ENCODE measurements at places on chromosomes 3 and 15.
A peak's percentile ranks its signal among the peaks of the same experiment; 100 is the strongest.

GRCh38 chr3:54563501-54564200 lies 364.2 kb downstream of the LRTM1 start:
- no peak for DNase-seq

GRCh38 chr3:129942296-129942695 lies 32.2 kb upstream of the TRH start:
- DNase-seq: peak; percentile 63

DNA sequence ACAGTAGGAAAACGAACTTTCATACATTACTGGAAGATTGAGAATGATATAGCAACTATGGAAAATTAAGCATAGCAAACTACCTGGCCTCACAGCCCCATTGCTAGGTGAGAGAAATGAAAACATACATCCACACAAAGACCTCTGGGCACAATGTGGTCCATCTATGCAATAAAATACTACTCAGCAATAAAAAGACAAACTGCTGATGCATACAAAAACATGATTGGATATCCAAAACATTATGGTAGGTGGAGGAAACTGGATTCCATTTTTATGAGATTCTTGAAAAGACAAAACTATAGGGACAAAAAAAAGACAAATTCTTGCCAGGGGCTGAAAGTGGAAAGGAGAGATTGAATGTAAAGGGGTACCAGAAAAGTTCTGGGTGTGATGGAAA lies 308.8 kb downstream of the OCA2 start:
- no peak for DNase-seq

GRCh38 chr3:105790534-105790933 lies 78.3 kb downstream of the CBLB start:
- DNase-seq: no peak

DNA sequence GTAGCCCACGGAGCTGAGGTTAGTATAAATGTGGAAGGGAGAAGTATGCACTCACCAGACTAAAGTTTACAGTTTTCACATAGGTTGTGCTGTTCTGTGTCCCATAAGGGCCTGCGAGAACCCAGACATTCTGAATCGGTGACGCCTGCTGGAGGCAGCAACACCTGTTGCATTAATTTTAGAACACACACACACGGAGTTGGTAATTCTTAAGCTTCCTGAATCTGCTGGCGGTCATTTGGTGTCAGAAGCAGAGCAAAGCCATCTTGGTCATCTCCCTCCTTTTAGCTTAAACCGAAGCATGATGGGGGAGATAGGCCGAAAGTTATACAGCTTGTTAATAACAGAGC lies 41.1 kb upstream of the AP3B2 start:
- no peak for DNase-seq

DNA sequence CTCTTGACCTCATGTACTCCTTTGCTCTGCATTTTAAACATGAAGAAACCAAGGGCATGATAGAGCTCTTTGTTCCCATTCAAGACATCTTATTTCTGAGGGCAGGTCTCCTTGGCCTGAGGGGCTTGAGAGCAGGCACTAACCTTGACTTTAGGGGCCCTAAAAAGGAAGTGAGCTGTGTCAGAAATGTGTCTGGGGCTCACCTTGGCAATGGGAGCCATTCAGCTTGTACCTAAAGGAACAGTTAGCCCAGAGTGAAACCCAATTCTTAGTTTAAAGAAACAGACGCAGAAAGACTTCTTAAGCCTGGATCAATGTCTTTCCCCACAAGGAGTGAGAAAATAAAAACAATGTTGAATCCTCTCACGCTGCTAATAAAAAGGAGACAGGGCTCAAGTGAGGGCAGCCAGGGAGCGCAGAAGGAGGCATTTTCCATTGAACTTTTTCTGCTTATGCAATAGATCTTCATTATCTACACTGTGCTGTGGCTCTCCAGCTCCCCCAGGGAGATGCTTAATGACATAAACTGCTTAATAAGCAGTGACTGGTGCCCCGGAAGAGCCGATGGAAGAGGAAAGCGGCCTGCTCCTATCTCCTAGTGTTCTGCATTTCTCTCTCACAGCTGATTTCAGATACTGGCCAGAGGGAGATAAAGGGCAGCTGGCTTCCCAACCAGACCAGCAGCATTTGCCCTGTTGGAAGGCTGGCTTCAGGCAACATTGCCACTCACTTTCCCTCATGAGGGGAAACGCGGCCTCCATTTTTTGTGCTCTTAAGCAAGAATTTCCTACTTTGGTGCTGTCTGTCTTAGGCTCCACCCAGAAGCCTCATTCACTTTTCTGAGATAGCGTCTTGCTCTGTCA lies 152.0 kb downstream of the OPA1 start:
- DNase-seq: no peak

DNA sequence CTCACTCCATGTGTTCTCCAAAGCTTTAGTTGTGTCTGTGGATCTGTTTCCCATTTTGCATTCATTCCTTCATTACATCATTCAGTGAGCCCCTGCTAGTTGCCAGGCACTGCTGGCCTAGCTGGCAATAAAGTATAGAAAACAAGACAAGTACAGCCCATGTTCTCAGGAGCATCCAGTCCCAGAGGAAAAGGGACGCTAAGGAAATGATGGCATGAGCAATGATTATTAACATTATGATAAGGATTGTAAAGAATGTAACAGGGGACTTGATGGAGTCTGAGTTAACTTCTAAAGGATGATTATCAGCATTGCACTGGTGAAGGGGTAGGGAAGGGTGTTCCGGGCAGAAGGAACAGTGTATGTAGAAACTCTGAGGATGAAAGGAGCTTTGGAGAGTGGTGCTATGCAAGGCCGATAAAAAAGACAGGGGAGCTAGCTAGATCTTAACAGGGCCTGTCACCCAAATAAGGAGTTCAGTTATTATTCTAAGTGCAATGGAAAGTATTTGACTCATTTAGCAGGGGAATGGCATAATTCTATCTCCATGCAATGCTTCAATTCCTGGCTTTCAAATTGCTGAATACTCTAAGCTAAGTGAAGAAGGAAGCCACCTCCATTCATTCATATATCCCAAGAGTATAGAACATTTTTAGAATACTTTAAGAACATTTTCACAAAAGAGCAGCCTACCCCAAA lies 258.2 kb upstream of the STT3B start:
- no peak for DNase-seq

GRCh38 chr15:60480888-60481287 lies 1.9 kb upstream of the ICE2 start:
- DNase-seq: no peak

DNA sequence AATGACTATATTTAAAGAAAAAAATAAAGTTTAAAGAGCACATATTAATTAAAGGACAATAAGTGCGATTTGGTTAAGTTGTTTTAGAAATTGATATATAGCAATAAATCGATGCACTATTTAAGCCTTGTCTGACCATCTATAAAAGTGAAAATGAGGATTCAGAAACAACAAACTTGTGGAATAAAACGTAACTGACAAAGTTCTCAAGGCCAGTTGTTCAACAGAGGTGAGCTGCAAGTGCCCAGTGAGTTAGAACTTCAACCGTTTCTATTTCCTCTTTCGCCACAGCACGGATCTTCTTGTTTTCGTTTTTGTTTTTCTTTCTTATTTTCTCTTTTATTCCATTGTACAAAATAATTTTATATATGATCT lies 724.9 kb upstream of the ARRDC4 start:
- DNase-seq: no peak

DNA sequence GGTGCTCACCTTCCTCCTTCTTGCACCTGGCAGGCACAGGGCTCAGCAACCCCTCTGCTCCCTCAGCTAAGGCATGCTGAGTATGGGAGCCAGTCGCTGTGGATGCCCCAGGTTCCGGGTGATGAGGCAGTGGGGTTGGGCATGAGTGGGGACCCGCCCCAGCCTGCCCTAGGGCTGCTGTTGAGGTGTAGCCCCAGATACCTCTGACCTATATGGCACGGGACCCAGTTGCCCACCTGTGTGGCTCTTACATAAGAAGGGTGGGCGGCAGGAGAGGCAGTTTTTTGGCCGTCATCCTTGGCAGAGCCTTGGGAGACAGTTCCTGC lies 21.0 kb downstream of the ACSBG1 start:
- DNase-seq: no peak

DNA sequence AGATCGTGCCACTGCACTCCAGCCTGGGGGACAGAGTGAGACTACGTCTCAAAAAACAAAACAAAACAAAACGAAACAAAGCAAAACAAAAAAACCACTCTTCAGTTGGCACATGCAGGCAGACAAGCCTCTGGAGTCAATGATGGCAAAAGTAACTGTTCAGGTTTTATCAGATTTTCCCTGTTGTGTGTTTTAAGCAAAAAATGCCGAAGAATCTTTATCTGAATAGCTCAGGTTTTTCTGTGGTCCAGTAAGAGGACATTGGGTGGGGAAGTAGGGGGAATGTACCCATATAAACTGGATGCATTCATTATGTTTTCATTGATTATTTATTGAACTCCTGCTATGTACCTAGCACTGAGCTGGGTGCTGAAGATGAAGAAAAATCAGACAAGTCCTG lies 20.8 kb upstream of the BCL2A1 start:
- DNase-seq: no peak

- no peak for DNase-seq
These were observed 189.7 kb downstream of the CDIN1 start for GRCh38 chr15:36769098-36769497.

- DNase-seq: no peak
These were observed 165.4 kb downstream of the CTNNB1 start for GRCh38 chr3:41364736-41365135.

DNA sequence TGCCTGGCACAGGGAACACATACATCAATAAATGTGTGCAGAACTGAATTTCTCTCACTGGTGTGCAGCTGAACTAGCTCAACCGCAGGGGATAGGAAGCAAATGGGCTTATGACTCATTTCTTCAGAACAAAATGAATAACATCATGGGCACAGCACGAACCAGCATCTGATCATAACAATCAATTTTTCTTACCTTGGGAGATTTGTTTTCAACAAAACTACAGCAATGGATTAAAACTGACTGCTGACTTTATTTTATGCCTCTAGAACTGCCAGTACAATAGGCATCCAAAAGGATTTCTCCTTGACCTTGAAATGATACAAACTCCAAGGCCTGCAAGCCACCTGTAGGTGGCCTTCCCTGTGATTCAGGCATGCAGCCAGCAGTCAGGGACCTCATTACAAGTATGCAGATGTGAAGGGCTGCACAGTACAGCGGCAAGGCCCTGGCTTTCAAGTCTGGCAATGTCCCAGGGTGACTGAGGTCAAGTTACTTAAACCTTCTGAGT lies 26.1 kb downstream of the TAMM41 start:
- no peak for DNase-seq

- no peak for DNase-seq
These were observed 124.5 kb upstream of the PLXNA1 start for GRCh38 chr3:126858401-126858800.

DNA sequence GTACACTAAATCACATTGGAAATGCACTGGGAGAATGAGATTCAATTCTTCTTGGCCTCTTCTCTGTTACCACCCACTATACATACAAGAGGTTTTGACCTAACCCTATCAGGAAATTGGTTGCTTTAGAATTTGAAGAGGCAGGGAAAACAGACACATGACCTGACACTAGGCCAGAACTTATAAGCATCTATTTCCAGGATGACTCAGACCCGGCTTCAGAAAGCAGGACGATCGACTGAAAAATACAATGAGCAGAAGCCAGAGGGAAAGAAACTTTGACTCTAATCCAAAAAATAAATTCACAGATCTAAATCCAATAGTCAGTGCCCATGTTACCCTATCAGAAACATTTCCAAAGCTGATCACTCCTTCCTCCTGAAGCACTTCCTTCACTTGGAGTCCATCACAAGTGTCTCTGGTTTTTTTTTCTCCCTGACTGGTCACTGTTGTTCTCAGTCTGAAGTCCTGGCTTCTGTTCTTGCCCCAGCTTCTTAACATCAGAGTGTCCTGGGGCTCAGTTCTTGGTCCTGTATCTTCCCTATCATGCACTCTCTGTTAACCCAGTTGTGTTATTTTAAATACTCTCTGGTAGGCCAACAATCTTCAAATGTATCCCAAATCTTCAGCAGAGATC lies 133.6 kb downstream of the P2RY1 start:
- peak; percentile 7 for DNase-seq

GRCh38 chr15:42404461-42405235 lies 45.3 kb downstream of the CAPN3 start:
- DNase-seq: no peak

GRCh38 chr3:184663356-184663755 lies 48.5 kb downstream of the MAGEF1 start:
- DNase-seq: no peak

GRCh38 chr3:110738531-110738930 lies 333.1 kb upstream of the NECTIN3 start:
- no peak for DNase-seq

DNA sequence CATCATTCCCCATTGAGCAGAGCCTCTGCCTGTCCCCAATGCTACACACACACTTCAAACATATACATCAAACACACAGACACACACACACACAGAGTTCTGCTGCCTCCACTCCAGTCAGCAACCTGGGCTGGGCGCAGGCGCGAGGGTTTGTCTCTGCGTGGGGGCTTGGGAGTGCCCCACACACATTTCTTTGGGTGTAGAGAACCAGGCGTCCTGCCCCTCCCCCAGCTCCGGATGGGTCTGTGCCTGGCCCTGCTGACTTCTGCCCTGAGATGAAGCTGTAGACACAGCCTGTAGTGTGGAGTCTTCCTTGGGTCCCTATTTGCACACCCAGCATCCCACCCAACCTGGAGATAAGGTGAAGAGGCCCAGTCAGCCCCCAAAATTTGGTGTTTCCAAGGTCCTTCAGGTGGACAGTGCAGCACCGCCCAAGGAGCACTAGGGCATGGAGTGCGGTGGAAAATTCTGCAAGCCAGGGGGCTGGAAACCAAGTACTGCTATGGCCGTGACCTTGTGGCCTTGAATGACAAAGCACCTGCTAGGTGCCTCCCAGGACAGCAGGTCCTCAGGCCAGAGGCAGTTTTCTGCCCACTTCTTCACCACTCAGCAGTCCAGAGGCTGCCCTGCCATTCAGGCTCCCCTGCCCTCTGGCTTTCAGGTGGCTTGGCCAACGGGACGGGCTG lies 26.8 kb downstream of the FBXW12 start:
- no peak for DNase-seq

- no peak for DNase-seq
These were observed 59.8 kb upstream of the ZPLD1 start for GRCh38 chr3:102374863-102375634.

DNA sequence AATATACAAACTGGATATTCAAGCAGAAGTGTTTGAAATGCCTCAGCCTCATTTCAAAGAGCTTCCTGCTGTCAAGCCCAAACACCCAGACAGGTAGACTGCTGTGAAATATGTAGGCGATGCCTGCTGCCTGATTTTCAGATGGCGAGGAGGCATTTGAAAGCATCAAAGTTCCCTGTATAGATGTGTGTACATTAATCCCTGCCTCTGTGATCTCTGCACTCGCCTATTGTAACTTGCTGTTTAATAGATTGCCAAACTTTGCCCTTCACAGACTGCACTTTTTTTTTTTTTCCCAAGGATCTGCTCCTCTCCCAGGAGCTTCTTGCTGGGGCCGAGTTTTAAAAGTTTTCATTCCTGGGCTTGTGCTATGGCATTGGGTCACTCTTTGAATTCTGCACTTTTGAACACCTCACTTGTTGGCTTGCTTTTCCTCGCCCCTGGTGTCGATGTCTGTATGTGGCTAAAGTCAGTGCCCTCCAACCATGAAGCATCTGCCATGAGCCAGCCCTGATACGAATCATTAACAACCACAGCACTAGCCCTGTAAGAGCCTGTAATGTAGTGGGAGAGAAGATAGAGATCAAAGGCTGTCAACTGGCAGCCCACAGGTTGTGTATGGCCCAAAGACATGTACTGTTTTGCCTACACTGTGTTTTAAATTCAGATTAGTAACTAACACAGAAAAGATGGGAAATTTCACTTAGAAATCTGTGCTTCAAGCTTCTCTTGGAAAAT lies 287.6 kb upstream of the ICE2 start:
- DNase-seq: no peak

Data from muscle of arm (tissue), 14 donors.